ENCODE measurements at places on chromosomes 12 and 14. TPM values are rescaled to one million over a fixed set of nuclear protein-coding genes. Genes with fewer than 3 reads are reported as not detected.

CELA1 gene
- total RNA-seq, result not detected

PRR13 gene
- 5.9 TPM for total RNA-seq

DNA sequence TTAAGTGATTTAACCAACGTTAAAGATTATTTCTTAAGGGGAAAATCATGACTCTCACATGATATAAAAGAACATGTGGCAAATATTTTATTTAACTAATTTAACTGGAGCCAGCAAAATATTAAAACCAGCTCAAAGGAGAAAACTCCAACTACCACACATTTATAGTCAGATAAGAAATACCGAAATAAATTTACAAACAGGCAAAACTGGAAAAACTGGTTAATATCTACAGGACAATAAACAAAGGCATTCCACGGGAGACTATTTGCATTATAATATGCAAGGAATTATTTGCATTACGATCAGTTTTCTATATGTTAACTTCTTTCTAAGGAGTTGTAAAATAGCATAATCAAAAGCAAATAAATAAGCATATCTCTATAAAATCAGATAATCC, 13.8 kb upstream of the BCL2L14 start:
- no peak for DNase-seq

GRCh38 chr14:71408362-71409030, 501.2 kb downstream of the PCNX1 start:
- no peak for DNase-seq

DNA sequence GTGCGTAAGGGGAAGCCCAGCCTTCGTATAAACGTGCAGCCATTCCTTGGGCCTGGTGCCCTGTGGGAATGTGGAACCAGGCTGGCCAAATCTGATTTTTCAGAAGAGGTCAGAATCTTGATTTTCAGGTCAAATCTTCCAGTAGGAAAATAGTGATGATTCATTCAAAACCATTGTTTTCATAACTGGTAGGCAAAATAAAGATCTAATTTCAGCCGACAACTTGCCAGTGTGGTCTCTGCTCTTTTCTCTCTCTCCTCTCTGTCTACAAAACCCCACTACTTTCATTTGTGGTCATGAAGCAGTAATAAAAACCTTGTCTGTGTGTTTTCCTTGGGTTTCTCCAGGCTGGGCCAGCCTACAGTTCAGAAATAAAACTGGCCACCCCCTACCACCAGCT, 135.1 kb downstream of the RBM19 start:
- DNase-seq, result no peak

METTL1 gene
- 0.94 TPM for total RNA-seq

- DNase-seq, result peak; percentile 75
These were observed 11.0 kb upstream of the FBXL14 start for GRCh38 chr12:1605129-1606020.

KRT7 gene
- not detected for total RNA-seq

- no peak for DNase-seq
These were observed 13.9 kb upstream of the PRICKLE1 start for GRCh38 chr12:42603246-42603990.
